LoVo (cell line): ENCODE measurements at places on chromosomes 1 and 21.

DNA sequence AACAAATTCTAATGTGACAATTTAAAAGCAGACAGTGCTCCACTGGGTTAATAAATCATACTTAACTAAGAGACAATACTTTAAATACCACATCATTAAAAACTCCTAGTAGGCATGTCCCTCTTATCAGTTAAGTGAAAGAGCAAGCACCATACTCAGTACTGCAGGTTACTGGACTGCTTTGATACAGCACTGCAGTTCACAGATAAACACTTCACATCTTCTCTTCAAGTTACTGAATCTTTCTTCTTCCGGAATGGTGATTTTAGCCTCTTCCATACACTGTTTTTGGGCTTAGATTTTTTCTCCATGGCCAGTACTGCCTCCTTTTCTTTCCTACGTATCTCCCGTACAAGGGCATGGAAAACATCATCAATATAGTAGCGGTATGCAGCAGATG lies 11.0 kb downstream of the RIT1 start:
- DNase-seq = no peak

GRCh38 chr1:57133686-57134085 lies 167.9 kb upstream of the C8B start:
- no peak for DNase-seq

DNA sequence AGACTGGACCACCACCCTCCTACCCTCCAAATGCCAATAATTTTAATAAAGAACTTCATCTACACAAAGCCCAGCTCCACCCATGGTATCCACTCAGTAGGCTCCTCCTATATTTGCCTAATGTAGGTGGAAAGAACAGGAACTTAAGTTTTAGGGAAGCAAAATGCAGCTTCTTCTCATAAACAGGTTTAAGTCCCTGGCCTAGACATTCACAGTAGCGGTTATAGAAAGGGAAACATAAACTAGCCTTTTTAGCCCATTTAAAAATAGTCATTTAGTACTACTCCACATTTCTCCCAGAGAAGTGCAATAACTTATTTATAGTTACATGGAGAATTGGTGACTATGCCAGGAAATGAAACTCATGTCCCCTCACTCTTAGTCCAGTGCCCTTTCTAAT lies 56.6 kb upstream of the CPLANE2 start:
- no peak for DNase-seq

DNA sequence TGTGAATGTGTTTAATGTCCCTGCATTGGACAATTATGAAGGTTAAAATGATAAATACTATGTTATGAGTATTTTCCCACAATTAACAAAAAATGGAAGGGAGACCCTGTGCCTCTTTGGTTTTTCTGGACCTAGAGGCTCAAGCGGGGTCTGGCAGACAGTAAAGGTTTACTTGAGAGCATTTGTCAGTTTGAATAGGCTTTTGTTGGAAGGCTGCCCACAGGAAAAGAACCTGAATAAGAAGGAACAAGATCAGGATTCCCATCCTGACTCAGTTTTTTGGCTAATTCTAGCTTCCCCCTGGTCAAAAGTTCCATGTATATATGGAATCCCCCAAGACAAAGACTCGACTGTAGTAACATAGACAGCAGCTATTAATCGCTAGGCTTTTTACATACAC lies 150.9 kb upstream of the JUN start:
- no peak for DNase-seq

- DNase-seq = no peak
These were observed 1141.3 kb downstream of the BRINP3 start for GRCh38 chr1:189336115-189337100.

GRCh38 chr21:23694390-23694789 lies 1912.9 kb downstream of the MRPL39 start:
- no peak for DNase-seq

DNA sequence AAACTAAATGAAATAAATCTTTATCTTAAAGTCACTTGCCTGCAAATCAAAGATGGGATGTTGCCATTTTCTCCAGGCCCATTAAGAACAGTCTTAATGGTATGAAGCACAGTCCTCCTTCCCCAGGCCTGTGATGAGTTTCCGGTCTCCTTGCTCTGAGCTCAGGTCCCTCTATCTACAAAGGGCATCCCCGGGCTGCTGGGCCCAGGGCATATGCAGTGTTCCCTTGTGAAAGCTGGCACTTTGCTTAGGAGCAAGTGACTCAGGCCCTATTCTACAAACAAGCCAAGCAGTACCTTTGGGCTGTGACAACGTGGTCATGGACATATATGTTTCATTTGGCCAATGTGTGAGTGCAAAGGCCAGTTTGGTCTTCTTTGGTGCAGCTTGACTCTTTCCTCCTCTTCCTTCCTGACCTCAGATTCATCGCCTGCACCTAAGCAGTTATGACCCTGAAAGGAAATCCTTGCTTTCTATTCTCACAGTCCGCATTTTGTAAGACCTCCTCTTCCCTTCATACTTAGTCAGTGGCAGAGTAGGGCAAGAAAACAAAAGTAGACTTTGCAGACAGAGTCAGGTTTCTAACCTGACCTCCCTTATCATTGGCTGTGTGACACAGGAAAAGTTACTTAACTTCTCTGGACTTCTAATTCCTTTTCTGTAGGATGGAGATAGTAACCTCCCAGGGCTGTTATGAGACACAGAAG lies 109.5 kb downstream of the ERG start:
- no peak for DNase-seq

DNA sequence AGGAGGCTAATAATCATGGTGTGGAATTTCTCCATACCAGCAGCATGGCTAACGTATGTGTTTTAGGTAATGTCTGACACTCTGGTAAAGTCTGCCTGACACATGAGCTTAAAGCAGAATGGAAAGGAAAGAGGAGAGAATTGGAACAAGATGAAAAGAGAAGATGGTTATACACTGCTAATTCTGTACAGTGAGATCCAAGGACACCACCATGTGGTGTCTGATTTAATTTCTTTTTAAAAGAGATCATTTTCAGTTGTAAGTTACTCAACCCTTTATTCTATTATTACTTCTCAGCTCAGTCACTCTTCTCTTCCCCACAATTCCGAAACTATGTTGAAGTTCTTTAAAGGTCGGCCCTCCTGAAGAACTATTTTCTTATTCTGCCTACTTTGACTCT lies 15.6 kb downstream of the PRKAB2 start:
- DNase-seq = no peak

- no peak for DNase-seq
These were observed 42.9 kb downstream of the CD53 start for GRCh38 chr1:110915804-110916203.
